ENCODE measurements at places on chromosomes 11 and 22.

GRCh38 chr11:70577948-70578347 lies 179.6 kb downstream of the CTTN start:
- no peak for DNase-seq

DNA sequence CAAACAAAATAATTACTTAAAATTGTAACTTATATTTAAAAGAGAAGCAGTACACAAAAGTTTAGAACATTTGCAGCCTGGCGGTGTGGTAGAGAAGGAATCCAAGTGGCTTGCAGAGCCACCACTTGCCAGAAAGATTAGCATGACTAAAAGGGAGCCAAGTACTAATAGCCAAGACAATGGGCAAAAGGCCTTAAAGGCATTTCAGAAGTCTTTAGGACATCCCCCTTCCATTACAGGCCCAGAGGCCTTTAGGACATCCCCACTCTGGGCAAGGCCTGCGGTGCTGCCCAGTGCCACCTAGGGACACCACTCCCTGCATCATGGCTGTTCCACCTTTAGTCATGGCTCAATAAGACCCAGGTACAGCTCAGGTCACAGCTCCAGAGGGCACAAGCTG lies 32.4 kb downstream of the TMEM225 start:
- DNase-seq = no peak

- DNase-seq = no peak
Observed at GRCh38 chr11:72805216-72805615, 9.0 kb upstream of the ATG16L2 start.

- DNase-seq = no peak
Observed at GRCh38 chr11:2158296-2158737, 2.7 kb downstream of the INS start.

GRCh38 chr22:40401981-40402406 lies 31.6 kb downstream of the SGSM3 start:
- no peak for DNase-seq

DNA sequence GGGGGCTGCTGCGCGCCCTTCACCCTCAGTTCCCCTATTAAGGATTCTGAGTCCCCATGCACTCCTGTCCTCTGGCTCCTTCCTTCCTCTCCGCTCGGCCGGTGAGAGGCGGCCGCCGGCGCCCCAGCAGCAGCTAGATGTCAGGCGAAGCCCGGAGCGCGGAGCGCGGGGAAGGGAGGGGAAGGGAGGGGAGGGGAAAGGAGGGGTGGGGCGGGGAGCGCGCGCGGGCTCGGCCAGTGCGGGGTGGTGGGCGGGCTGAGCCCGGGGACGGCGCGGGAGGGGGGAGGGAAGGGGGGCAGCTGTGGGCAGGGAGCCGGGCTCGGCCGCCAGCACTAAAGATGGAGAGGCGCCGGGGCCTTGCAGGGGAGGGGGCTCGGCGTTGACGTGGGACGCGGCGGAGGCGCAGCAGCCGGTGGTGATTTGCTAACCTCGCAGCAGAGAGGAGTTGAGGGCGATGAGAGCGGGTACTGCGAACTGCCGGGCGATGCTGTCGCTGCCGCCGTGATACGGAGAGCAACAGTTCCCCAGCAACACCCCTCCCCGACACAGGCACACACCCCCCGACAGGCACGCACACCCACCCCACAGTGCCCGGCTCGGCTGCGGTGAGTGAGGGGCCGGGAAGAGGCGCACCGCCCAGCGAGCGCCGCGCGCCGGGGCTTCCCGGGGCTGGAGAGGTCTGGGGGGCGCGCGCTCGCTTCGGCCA lies at the start of gene ZBTB16:
Gene ZBTB16 (plus strand): TSS at position 434 of the 706 bp plus-strand sequence. CDS start 3,590 bp downstream, outside the sequence.
- no peak for DNase-seq

- DNase-seq = no peak
Observed at GRCh38 chr22:49303781-49304461, 523.8 kb downstream of the BRD1 start.

DNA sequence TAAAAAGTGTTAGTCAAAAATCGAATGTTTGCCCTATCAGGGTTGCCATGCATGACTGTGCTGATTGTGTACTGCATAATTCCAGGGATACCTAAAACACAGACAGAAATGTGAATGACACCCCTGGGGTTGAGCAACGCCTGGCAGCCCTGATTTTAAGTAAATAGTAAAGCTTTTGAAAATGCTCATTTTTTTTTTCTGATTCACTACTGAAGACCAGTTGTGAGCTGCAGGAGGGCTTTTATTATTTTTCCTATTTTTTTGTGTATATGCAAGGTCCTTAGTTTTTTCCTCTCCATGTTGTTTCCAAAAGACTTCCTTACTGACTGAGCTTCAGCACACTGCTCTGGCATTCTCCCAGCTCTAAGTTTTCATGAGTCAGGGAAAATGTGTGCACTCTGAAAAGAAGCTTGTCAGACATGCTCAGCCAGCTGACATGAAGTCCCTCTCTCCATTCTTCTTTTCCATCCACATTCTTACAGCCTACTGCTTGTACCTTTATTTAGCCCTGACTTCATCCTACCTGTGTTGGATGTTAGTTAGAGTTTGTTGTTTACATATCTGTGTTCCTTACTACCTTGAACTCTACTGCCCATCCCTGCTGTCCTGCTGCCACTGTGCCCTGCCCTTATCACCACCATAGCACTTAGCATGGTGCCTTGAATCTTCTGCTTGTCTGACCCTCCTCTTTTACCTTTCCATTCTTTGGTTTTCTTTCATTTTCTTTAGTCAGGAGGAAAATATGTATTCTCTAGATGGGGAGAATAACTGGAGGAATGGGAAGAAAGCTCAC lies 79.5 kb downstream of the HORMAD2 start:
- no peak for DNase-seq

GRCh38 chr11:31045335-31045734 lies 324.2 kb downstream of the DCDC1 start:
- no peak for DNase-seq

GRCh38 chr11:23100726-23101125 lies 240.5 kb upstream of the CCDC179 start:
- no peak for DNase-seq

DNA sequence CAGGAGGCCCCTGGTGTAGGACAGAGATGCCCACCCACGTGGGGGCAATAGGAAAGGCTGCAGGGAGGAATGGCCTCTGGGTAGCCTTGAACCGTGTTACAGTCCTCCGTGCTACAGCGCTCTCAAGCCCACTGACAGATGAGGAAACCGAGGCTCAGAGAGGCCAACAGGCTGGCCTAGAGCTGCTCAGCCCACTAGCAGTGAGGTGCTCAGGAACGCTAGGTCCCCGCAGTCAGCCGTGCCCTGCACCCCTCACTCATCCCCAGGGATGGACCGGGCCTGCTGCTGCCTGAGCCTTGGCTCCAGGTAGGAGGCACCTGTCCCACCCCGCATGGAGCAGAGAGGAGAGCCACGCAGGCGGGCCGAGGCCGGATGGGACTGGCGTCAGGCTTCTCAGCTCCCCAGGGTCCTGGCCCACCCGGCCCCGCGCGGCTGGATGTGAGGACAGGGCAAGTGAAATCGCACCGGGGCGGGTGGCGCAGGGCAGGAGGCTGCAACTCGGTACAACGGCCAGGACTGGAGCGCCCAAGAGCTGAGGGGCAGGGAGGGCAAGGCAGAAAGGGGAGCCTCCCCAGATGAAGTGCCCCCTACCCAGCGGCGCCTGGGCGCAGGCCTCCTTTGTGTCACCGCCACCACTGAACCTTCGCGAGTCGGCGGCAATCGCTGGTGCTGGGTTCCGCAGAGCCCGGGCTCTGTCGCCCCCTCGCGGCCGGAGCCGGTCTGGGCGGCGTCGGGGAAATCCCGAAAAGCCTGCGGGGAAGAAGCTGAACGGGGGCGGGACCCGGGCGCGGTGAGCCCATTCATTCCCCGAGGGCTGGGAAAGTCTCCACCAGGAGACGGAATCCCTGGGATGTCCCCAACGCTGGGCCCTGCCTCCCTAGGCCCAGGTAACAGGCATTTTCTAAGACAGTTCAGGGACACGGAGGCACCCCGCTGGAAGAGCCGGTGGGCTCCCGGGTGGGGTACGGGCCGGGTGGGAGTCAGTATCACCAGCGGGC lies 8.4 kb upstream of the SLC2A11 start:
- DNase-seq = peak; percentile 93

- no peak for DNase-seq
Observed at GRCh38 chr11:133325711-133326110, 206.6 kb downstream of the OPCML start.

DNA sequence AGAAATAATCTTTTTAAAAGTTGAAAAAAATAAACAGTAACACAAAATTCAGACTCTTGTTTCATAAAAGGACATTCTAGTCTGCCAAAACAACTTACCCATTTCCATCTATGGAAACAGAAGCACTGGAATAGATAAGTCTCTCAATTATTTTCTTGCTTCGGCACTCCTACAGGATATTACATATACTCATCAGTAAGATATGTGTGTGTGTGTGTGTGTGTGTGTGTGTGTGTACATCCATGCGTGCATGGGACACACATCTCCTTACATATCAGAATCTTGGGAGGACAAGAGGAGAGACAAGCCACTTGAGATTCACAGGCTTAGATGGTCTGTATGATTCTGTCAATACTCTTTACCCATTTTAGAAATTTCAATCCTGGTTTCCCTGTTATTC lies 144.6 kb downstream of the ATG16L2 start:
- DNase-seq = no peak

GRCh38 chr22:11605468-11605981 lies 3922.5 kb upstream of the OR11H1 start:
- no peak for DNase-seq

GRCh38 chr11:83723999-83724398 lies 437.8 kb upstream of the CCDC90B start:
- peak; percentile 7 for DNase-seq

DNA sequence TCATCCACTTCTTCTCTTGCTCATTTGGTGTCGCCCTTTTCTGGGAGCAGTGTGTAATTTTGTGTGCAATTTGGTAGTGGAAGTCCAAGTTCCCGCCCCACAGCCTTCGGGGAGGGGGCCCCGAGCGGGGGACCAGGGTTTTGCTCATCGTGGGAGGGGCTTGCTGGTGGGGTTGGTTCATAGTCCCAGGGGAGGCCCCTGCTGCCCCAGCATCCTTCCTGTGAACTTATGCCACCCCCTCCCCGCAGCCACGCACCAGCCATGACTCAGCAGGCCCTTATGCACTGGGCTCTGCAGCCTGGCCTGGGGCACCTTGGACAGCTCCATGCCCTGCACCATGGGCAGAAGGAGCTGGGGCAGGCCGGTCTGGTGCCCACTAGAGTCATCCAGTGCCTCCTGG lies 1183.6 kb downstream of the BRD1 start:
- DNase-seq = no peak

GRCh38 chr11:26947379-26947844 lies 46.5 kb upstream of the FIBIN start:
- DNase-seq = no peak

DNA sequence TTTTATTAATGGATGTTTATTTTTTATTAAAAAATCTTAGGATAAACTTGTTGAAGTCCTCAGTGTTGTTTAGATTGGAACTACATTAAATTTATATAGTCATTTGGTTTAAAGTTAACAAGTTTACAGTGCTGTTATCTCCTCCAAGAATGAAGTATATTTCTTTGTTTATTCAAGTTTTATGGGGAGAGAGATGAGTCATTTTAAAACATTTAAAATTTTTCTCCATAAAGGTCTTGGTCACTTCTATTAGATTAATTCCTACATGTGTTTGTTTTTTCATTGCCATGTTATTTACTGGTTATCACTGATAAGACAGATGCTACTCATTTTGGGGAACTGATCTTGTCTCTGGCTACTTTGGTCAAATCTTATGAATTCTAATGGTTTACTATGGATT lies 429.6 kb downstream of the METTL15 start:
- DNase-seq = no peak

DNA sequence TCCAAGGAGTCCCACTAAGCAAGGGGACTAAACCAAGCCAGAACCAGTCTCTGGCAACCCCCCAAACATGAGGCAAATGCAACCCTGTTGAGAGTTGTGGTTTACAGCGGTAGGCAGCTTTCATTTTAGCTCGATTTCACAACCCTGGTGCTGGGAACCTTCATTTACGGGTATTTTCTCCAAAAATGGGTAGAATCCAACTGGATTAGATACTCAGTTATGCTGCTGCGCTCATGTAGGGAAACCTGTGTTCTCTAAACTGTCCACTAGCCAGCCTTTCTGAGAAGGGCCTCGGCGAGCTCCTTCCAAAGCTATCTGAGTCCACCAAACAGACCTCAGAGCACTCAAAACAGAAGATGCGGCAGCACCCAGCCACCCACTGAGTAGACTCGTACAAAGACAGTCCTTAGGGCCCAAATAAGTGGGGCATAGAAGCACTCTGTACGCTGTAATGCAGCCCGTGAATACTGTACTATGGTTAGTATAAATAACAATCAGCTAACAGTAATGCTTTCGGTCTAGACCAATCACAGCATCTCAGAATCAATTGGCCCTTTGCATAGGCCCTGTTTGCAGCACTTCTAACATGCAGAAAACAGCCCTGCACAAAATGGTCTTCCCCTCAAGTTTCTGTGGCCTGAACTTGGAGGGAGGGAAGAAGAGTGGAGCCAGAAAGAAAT lies 104.7 kb downstream of the ETS1 start:
- DNase-seq = no peak

DNA sequence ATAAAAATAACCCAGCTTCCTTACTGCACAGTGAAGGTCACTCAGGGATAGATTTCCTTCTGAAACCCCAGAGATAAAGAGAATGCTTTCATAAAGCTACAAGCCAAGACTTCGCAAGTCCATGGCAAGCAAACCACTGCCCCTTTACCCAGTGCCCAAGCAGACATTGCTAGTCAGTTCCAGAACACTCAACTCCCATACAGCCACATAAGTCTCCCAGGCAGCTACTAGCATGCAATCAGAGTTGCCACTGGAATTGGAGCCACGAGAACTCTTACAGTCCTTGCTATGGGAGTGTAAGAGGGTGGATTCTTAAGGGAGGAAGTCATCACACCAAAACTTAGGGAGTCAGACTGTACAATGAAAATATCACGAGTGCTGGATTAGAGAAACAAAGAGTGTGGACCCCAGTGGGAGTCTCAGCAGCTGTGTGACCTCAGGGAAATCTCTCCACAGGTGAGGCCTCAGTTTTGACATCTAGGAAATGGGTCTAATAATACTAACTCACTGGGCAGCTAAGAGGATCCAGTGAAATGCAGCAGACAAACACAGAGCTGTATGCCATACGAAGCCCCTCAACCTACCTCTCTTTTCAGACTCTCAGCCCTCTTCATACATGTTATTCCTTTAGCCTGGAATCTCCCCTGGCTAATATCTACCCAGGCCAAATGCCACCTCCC lies 526.6 kb downstream of the MN1 start:
- no peak for DNase-seq

GRCh38 chr11:64524534-64525042 lies 66.4 kb upstream of the SLC22A12 start:
- no peak for DNase-seq

- peak; percentile 83 for DNase-seq
Observed at GRCh38 chr22:41925783-41926460, 684 bp downstream of the TNFRSF13C start.

GRCh38 chr11:105148241-105148640 lies 8.7 kb upstream of the CARD18 start:
- no peak for DNase-seq

- DNase-seq = no peak
Observed at GRCh38 chr11:122404571-122404970, 251.0 kb upstream of the UBASH3B start.

- no peak for DNase-seq
Observed at GRCh38 chr11:78127403-78127802, 12.0 kb downstream of the ALG8 start.

GRCh38 chr22:32380991-32381390 lies 23.3 kb downstream of the RFPL3 start:
- no peak for DNase-seq

Data from HuH-7.5 (cell line).